Cardiac fibroblast (primary cell): ENCODE measurements at places on chromosomes 16 and 17.

DNA sequence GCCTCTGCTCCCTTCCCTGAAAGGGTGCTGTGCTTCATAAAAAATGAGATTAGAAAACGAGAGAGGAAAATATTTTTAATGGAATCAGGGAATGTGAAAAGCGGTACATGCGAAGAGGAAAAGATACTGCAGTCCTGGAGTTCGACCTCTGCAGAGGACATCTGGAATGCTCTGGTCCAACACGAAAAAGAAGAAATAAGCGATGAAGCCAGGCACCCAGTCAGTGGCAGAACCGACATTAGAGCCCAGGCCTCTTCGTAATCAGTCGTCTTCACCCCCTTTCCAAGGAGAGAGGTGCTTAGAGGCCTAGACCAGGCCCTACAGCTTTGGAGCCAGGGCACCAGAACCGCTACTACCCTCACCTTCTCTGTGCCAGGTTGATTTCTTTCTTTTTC, 459 bp upstream of the MARCHF10 start:
- DNase-seq = no peak

DNA sequence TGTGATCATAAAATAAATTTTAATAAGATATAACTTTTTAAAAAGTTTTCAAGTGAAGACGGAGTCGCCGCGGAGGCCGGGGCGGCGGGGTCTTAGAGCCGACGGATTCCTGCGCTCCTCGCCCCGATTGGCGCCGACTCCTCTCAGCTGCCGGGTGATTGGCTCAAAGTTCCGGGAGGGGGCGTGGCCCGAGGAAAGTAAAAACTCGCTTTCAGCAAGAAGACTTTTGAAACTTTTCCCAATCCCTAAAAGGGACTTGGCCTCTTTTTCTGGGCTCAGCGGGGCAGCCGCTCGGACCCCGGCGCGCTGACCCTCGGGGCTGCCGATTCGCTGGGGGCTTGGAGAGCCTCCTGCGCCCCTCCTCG, at the start of gene FOXC2:
TSS of gene FOXC2 (plus strand) at position 229 of the 365 bp plus-strand sequence. CDS start 507 bp downstream, outside the sequence.
- DNase-seq = peak; percentile 98

GRCh38 chr17:50871364-50871763, 5.2 kb upstream of the TOB1 start:
- DNase-seq = no peak

GRCh38 chr17:55430541-55431288, 9.1 kb upstream of the MMD start:
- DNase-seq = no peak

GRCh38 chr17:4950075-4950745, 709 bp upstream of the ENO3 start:
- no peak for DNase-seq

- DNase-seq = peak; percentile 78
Observed at GRCh38 chr17:64155751-64156544, 26.0 kb upstream of the ERN1 start.

GRCh38 chr16:61617219-61617783, 418.9 kb downstream of the CDH8 start:
- DNase-seq = no peak

GRCh38 chr16:46948548-46949166, 24.8 kb downstream of the DNAJA2 start:
- DNase-seq = no peak

DNA sequence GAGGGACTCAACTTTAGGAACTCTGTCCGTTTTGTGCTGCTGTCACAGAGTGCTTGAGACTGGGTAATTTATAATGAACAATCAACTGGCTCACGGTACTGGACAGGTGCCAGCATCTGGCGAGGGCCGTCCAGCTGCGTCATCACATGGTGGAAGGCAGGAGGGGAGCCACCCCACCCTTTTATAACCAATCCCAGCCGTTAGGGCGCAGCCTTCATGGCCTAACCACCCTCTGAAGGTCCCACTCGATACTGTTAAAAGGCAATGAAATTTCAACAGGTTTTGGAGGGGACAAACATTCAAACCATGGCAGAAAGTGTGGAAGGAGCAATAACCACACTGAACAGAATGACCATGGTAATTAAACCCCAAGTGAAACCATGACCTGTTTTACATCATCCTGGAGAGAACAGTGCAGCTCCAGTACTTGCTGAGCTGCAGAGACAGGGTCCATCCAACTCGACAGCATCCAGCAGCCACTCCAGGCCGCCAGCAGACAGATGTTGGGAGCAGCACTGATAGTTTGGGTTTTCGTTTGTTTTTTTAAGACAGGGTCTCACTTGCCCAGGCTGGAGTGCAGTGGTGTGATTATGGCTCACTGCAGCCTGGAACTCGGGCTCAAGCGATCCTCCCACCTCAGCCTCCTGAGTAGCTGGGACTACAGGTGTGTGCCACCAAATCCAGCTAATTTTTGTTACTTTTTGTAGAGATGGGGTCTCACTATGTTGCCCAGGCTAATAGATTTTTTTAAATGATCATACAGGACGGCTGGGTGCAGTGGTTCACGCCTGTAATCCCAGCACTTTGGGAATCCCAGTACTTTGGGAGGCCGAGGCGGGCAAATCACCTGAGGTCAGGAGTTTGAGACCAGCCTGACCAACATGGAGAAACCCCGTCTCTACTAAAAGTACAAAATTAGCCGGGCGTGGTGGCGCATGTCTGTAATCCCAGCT, 11.0 kb downstream of the CHMP6 start:
- DNase-seq = peak; percentile 64

- DNase-seq = no peak
Observed at GRCh38 chr17:74918906-74919305, 4.1 kb downstream of the USH1G start.

DNA sequence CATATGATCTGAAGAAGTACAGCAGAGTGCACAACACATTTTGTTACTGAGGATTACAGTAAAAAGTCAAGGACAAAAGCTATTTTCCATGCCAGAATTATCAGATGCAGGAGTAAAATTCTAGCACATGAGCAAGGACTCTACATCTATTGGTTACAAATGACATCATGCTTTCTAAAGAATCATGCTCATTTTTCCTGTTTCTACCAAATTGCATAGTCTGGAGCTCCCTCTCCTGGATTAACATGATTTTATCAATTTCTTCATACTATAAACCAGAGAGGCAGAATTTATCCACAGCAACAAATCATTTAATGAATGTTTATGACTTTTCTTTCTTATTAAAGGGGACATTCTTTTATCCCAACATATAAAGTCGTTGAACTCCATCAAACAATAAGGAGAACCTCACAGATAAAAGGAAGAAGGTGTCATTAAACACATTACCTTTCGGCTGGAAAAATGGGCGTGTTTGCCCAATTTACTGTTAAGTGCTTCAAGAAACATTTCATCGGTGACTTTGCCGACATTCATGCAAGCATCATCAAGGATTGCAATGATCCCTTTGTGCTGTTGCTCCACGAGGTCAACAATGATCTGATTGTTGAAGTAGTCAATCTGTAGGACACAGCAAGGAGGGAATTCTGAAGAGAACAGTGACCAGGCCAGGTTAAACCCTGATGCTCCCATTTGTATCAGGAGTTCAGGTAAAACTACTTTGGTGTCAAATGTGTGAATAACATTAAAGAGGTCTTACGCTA, 121.7 kb downstream of the MYO1D start:
- DNase-seq = peak; percentile 85

DNA sequence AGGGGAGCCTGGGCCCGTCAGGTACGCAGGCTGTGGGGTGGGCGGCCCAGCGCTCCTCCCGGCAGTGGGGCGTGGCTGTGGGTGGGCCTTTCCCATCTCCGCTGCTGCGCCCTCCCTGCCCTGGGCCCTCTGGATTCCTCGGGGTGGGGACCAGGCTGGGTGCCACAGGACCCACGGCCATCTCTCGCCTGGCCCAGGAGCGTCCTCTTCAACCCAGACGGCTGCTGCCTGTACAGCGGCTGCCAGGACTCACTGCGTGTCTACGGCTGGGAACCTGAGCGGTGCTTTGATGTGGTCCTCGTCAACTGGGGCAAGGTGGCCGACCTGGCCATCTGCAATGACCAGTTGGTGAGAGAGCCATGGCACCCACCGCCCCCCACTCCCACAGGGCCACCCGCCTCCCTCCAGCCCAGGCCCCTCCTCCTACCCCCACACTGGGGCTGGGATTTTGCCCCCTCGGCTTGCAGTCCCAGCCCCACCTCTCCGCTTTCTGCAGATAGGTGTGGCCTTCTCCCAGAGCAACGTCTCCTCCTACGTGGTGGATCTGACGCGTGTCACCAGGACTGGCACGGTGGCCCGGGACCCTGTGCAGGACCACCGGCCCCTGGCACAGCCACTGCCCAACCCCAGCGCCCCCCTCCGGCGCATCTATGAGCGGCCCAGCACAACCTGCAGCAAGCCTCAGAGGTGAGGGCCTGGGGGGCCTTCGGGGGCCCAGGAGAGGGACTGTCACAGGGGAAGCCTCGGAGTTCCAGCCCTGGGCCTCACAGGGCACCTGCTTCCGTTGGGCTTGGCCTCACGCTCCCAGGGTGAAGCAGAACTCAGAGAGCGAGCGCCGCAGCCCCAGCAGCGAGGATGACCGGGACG, 17.2 kb downstream of the KATNB1 start:
- no peak for DNase-seq

- peak; percentile 86 for DNase-seq
Observed at GRCh38 chr17:39139161-39139511, 12.3 kb downstream of the PLXDC1 start.

DNA sequence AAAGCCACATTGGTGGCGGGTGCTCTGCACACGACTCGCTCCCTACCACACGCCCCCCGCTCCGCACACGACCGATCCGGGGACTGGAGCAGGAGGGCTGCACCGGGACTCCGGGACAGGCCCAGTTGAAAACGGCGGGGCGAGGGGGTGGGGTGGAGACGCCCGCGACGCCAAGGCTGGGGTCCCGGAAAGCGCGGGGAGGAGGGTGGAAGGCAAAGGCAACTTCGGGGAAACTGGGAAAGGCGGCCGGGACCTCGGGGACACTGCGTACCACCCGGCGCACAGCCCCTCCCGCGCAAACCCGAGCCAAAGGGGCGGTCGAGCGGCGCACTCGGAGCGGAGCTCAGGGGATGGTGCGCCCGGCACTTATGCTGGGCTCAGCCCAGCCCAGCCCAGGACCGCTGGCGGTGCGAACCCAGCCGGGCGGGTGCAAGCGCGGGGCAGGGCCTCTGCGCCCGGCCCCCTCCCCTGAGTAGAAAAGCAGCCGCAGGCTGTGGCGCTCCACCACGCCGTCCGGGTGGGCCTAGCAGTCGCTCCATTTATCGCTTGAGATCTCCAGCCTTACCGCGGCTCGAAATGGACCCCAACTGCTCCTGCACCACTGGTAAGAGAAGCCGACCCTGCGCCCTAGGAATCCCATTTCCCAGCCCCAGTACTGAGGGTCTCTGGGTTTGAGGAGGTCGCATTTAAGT, at the start of gene MT1M:
TSS of gene MT1M (plus strand) at position 504 of the 692 bp plus-strand sequence. CDS start at position 577, 73 bp downstream.
- no peak for DNase-seq

- peak; percentile 55 for DNase-seq
Observed at GRCh38 chr17:43832976-43833829, at the start of gene MPP3. Gene MPP3, minus strand, starts transcription at chr17:43833146. Its CDS starts 1,240 bp downstream, at chr17:43831906.

- DNase-seq = peak; percentile 32
Observed at GRCh38 chr17:55730808-55731207, 8.1 kb upstream of the TMEM100 start.

- no peak for DNase-seq
Observed at GRCh38 chr17:62163847-62164246, 98.8 kb upstream of the MED13 start.

DNA sequence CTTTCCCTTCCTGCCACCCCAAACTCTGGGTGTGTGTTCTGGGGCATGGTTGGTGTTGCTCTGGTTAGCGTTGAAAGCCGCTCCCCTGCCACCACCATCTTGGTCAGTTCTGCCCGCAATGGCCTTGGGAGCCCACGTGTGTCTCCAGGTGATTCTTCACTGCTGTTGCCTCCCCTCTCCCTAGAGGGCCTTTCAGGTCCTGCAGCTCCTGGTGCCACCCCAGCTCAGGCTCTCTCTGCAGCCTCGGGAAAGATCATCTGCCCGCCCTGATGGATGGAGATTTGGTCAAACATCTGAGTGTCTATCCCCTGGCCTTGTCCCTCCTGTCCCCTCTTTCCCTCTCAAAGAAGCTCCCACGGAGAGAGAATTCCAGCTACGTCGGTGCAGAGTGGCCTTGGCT, 241.3 kb downstream of the RBFOX3 start:
- DNase-seq = no peak

DNA sequence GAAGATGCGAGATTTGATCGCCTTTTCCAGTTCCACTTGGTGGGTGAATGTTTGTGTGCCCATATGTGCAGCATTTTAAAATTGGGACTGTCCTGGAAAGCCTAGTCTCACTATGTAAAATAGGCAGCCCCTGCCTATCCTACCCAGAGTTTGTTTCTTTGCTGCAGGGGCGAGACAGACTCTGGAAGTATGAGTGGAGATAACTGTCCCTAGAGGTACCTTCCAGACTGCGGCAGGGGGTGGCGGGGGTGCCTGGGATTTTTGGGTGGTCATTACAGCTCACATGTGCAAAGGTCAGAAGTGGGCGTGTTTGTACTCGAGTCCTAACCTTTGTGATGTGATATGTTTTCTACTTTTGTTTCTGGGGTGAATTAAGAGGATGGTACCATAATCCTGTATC, 36.6 kb downstream of the MPRIP start:
- no peak for DNase-seq

DNA sequence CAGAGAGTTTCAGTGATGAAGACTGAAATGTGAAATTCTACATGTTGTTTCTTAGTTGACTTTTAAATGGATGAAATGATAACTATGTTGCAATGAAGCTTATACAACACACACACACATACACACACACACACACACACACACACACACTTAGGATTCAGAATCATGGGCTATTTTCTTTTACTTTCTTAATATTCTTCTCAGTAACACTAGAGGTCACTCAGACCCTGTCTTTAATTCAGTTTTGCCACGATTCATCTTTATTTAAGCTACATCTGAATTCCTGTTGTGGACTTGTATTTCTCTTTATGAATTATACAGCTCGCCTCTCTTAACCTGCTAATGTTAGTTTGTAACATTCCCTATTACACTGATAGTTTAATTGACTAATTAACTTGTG, 109.6 kb upstream of the GOT2 start:
- peak; percentile 7 for DNase-seq

DNA sequence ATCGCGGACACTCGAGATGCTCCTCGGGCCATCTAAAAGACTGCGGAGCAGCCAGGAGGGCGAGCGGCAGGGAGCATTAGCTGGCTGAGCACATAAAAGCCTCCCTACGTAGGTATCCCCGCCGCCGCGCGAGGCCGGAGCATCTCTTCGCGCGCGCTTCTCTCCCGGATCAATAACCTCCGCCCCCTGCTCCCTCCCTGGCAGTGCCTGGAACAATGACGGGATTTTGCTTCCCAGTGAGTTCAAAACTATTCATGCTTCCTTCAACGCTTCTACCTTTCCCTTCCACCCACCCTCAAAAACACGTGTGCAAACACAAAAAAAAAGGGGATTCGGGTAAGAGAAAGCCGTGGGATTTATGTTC, 984 bp downstream of the CENPV start:
- peak; percentile 37 for DNase-seq

- no peak for DNase-seq
Observed at GRCh38 chr16:17199135-17199534, 271.6 kb downstream of the XYLT1 start.

DNA sequence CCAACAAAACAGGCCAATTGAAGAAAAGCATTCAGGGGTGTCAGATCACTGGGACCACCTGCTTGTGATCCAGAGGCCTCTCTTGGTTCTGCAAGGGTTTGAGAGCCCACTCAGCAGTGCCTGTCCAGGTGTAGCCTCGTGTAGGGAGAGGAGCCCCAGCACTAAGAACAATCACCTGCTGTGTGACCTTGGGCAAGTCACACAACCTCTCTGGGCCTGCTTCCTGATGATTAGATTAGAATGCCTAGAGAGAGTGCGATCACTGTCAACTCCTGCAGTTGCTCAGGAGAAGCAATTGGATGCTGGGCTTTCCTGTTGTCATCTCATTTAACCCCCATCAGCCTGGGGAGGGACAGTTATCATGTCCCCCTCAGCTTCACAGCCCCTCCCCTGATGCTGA, 10.2 kb downstream of the DLX3 start:
- no peak for DNase-seq

- no peak for DNase-seq
Observed at GRCh38 chr17:79044462-79044861, 20.5 kb downstream of the C1QTNF1 start.
